Activated naive CD8-positive, alpha-beta T cell treated with anti-CD3 and anti-CD28 coated beads, Interleukin-2, amount 10 ng/mL, durations not matched to agents 7 days and 5 days (primary cell): ENCODE measurements at places on chromosomes 7 and 10.

- no peaks in the 10 kb centered on the region for H3K36me3 ChIP-seq
- H3K4me1 ChIP-seq, result no peaks in the 10 kb centered on the region
- no peak overlapping the region for H3K27ac ChIP-seq
- no peak for DNase-seq
These were observed 271.7 kb downstream of the BICC1 start for GRCh38 chr10:58784361-58784760.

- peaks cover 63% of the 10 kb centered on the region for H3K27me3 ChIP-seq
- H3K36me3 ChIP-seq, result no peaks in the 10 kb centered on the region
- H3K27ac ChIP-seq, result no peak within 1 kb of the TSS
- H3K4me3 ChIP-seq, result no peak within 1 kb of the TSS
These were observed at the start of gene NPFFR1 for GRCh38 chr10:70283445-70284399. Gene NPFFR1 (minus strand): TSS chr10:70284004. CDS start chr10:70283676, 328 bp downstream.

DNA sequence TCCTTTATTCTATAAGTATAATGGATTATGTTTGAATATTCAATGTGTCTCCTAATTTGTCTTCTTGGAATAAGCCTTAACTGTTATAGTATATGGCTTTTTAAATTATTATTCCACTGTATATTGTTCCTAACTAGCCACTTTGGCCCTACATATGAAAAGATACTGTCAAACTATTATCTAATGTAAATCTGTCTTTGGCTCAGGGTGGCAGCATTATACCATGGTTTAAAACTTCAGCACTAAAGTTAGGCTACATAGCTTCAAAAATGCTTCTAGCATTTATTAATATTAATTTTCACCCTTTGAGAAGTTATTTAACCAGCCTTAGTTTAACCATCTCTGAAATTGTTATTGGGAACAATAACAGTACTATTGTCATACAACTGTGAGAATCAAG, 543.1 kb upstream of the MBL2 start:
- no peaks in the 10 kb centered on the region for H3K4me1 ChIP-seq
- DNase-seq, result no peak
- H3K27ac ChIP-seq, result no peak overlapping the region
- H3K4me3 ChIP-seq, result no peak overlapping the region

DNA sequence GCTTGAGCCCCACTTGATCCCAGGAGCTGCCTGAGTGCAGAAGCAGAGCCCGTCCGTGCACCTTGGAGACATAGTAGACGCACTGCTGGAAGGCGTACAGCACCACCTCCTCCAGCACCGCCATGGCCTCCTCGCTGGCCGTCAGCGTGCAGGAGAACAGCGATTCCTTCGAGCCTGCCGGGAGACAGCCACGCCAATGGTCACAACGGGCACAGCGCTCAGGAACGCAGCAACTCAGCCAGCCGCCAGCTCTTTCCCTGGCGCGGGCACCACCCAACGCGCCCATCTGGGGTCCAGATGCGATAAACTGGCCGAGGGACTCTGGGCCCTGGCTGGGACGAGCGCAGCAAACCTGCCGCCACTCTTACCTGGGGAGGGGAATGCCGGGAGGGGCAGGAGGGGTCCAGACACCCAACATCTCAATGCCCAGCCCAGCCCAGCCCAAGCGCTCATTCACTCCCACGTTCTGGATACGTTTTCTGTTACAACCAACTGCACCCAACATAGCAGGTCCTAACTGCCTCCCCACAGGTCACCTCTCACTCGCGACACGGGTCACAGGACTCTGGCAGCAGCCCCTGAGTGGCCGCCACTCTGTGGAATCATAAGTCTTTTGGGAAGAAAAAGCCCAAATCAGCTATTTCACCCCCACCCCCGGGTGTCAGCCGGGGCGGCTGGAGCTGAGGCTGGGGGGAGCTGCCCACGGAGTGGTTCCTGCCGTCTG, 41.9 kb downstream of the AP5Z1 start:
- peaks cover 14% of the 10 kb centered on the region for H3K27me3 ChIP-seq
- no peak overlapping the region for H3K27ac ChIP-seq
- H3K4me3 ChIP-seq, result no peak overlapping the region
- no peak for DNase-seq
- H3K36me3 ChIP-seq, result no peaks in the 10 kb centered on the region

DNA sequence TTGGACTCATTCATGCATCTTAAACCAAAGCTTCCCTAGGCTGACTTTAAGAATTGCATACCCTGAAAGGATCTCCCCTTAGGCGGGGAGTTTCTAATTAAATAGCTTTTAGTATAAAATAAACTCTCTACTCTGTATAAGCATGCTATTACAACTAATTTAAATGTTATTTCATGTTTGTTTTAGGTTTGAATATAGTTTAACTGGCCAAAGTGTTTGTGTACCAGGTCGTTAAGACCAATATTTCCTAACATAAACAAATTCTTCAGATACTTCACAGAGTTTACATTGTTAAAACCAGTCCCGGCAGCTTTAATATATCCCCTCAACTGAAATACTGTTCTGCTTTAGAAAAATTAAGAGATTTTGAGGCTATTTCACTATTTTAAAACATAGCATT, 2.3 kb downstream of the GLI3 start:
- DNase-seq, result no peak
- H3K36me3 ChIP-seq, result peaks cover 2% of the 10 kb centered on the region
- no peak overlapping the region for H3K4me3 ChIP-seq
- peaks cover 9% of the 10 kb centered on the region for H3K4me1 ChIP-seq
- no peak overlapping the region for H3K27ac ChIP-seq

- no peak for DNase-seq
- H3K4me3 ChIP-seq, result no peak overlapping the region
- peaks cover 2% of the 10 kb centered on the region for H3K27me3 ChIP-seq
- H3K27ac ChIP-seq, result no peak overlapping the region
- peaks cover 7% of the 10 kb centered on the region for H3K4me1 ChIP-seq
These were observed 444.6 kb downstream of the SUGCT start for GRCh38 chr7:40579401-40579800.

DNA sequence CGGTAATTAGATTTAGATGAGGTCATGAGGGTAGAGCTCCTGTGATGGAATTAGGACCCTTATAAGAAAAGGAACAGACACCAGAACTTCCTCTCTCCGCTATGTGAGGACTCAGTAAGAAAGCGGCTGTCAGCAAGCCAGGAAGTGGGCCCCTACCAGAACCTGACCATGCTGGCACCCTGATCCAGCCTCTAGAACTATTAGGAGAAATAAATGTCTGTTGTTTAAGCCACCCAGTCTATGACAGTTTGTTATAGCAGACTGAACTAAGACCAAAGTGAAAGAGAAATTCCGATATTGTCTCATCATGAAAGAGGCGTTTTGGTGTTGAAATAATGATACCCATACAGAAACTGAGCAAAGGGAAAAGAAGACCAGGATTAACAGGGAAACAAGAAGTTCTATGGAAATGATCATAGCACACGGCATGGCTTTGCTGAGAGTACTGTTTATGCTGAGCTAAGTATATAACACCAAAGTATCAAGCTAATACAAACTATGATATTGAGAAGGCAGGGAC, 9.2 kb downstream of the CLEC2L start:
- no peaks in the 10 kb centered on the region for H3K36me3 ChIP-seq
- H3K4me1 ChIP-seq, result no peaks in the 10 kb centered on the region
- H3K27me3 ChIP-seq, result peaks cover 29% of the 10 kb centered on the region
- DNase-seq, result no peak
- H3K27ac ChIP-seq, result no peak overlapping the region

DNA sequence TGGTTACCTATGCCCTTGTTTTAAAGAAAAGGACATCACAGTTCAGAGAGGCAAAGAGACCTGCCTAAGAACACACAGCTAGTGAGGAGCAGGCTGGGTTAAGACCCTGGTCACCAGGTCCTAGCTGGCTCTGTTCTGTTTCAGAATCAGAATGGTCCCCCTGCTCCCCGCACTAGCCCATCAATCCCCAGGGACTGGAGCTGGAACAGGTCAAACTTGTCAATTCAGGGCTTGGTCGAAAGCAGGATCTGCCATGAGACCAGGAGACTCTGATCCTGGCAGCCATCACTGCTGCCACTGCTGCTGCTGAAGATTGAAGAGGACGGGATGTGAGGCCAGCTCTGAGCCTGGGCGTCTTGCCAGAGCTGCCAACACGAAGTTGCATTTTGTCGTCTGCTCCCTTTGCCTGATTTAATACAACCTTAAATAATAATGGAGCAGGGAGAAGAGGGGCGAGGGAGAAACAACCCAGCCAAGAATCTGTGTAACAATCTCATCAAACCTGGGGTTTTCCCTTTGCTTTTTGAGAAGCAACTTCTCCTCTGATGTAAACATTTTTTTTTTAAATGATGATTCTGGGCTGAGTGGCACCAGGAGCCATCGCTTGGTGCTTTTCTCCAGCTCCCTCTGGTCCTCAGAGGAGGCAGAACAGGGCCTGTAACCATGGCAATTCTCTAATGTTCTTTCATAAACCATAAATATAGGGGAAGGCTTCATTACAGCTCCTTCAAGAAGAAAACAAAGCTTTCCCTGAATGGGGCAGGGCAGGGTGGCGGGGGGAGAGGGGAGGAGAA, 119.0 kb upstream of the SORCS3 start:
- peaks cover 9% of the 10 kb centered on the region for H3K27me3 ChIP-seq
- no peaks in the 10 kb centered on the region for H3K36me3 ChIP-seq
- no peaks in the 10 kb centered on the region for H3K4me1 ChIP-seq
- DNase-seq, result no peak
- no peak overlapping the region for H3K27ac ChIP-seq
